ENCODE measurements at places on chromosomes 12 and 14. TPM values are rescaled to one million over a fixed set of nuclear protein-coding genes. Genes with fewer than 3 reads are reported as not detected.

The SIRT4 gene
- 2.4 TPM for total RNA-seq

The GPR162 gene
- total RNA-seq, result 6.0 TPM

The LRRC10 gene
- not detected for total RNA-seq

The KRT4 gene
- under 0.01 TPM for total RNA-seq

The ACOT4 gene
- total RNA-seq, result 1.00 TPM

The ABCD4 gene
- 33.1 TPM for total RNA-seq

The KRT82 gene
- not detected for total RNA-seq

The SERPINA1 gene
- 0.22 TPM for total RNA-seq

The SLC16A7 gene
- total RNA-seq, result 50.0 TPM

The RPS26 gene
- total RNA-seq, result 174 TPM

The LRTM2 gene
- not detected for total RNA-seq

The LTB4R2 gene
- total RNA-seq, result 3.8 TPM

The ALX1 gene
- 3.8 TPM for total RNA-seq

The PIK3C2G gene
- total RNA-seq, result not detected

The WIF1 gene
- 3.3 TPM for total RNA-seq

The SMIM41 gene
- 0.37 TPM for total RNA-seq

The PMEL gene
- 1.5 TPM for total RNA-seq

The ENTPD5 gene
- total RNA-seq, result 11.1 TPM

The PCBP2 gene
- 229 TPM for total RNA-seq

The LRRC43 gene
- total RNA-seq, result 0.11 TPM

The MLXIP gene
- total RNA-seq, result 14.7 TPM

The SLC11A2 gene
- total RNA-seq, result 50.4 TPM

The SYCP3 gene
- 0.11 TPM for total RNA-seq

The PCNX4 gene
- 129 TPM for total RNA-seq

The NTN4 gene
- total RNA-seq, result 8.5 TPM

The NOXRED1 gene
- total RNA-seq, result 0.25 TPM

The IL31 gene
- not detected for total RNA-seq

All from uterine smooth muscle cell (primary cell).